ENCODE measurements at places on chromosomes 1 and 21.

DNA sequence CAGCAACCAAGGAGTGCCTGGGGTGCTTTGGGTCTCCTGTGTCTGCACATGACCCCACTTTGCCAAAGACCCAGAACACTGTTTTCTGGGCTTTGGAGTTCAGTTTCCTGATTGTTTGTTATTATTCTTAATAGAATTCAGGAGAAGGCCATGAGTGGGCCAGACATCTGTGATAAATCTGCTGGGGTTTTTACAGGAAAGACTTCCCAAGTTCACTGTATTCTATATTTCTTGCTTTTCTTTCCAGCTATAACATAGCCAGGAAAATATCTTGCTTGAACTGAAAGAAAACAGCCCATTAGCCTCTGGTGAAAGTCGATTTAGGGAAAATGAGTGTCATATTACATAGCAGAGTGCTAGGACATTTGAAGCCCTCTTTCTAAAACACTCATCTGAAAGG, 345.1 kb upstream of the USP24 start:
- DNase-seq = no peak

DNA sequence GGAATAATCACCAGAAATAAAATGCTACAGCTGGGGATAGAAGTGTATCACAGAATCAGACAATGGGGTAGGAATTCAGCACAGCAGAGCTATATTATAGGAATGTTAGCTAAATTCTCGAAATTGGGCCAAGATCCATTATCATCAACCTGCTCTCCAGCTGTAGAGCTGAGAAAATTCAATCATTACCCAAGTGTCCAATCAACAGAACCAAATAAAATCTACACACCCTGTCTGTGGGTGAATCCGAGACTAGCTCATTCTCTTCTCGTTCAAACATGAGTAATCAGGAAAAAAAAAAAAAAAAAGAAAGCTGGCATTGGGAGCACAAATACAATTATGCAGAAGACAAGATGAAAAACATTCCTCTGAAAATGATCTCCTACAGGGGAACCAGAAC, 119.2 kb downstream of the CDC7 start:
- no peak for DNase-seq

GRCh38 chr1:66231217-66231616, 302.7 kb upstream of the SGIP1 start:
- no peak for DNase-seq

DNA sequence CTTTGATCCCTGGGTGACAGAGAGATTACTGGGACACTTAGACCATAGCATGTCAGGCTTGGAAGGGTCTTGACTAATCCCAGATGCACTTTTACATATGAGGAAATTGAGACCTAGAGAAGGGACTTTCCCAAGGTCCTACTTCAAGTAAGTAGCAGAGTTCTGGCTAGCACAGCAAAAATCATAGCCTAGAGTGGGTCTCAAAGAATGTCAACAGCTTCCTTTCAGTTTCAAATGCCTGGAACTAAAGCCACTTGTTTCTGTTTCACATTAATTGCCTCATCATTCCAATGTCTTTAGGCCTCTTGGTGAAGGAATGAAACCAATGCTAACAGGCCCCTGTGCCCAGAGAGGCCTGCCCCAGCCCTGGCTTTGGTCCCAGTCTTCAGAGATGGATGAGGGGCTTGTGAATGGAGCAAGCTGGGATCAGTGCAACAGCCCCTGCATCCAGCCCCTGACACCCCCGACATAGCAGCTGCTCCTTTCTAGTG, 26.6 kb downstream of the ATF3 start:
- DNase-seq = no peak

GRCh38 chr1:58596631-58597052, 19.6 kb upstream of the TACSTD2 start:
- DNase-seq = no peak

GRCh38 chr1:34800214-34800613, 7.4 kb downstream of the GJA4 start:
- DNase-seq = no peak

DNA sequence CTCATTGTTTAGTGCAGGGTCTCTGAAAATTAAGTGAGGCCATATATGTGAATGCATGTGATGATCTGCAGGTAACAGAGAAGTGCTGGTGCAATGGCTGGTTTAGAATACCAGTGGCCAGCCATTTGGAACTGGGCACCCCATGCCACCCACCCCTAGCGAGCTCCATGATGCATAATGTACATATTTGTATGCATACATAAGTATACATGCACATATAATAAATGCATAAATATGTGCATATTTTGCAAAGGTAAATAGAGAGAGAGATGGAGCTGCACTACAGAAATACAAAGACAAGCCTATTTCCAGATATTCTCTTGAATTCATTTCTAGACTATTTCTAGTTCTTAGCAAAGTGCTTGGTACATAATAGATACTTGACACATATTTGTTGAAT, 68.5 kb upstream of the IGSF21 start:
- DNase-seq = no peak

- DNase-seq = no peak
These were observed 129.2 kb downstream of the ZBTB18 start for GRCh38 chr1:244180256-244180655.

- DNase-seq = no peak
These were observed 12.2 kb upstream of the CLDN19 start for GRCh38 chr1:42752284-42752683.

- DNase-seq = no peak
These were observed 559.9 kb upstream of the PBX1 start for GRCh38 chr1:163999131-163999530.

GRCh38 chr1:24191860-24192259, 4.8 kb upstream of the IFNLR1 start:
- DNase-seq = no peak

- DNase-seq = no peak
These were observed 54.7 kb downstream of the MRPS6 start for GRCh38 chr21:34128124-34128523.

DNA sequence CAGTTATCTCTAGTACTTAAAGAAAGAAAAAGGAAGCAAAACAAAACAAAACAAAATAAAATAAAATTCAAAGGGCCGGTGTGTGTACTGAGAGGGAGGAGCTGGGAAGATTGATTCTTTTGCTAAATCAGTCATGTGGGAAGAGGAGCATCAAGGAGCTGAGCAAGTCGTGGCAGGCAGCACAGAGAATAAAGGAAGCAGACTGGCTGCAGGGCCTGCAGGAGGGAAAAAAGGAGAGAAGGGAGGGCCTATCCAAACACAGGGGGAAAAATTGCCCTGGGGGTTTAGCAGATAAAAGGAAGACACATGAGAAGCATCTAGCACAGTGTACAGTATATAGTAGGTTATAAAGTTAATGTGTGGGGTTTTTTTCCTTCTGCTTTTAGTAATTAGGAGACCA, 27.6 kb downstream of the AGO4 start:
- DNase-seq = no peak

- no peak for DNase-seq
These were observed 113.4 kb downstream of the FAM78B start for GRCh38 chr1:166053395-166053794.

GRCh38 chr1:89525169-89525855, 683 bp downstream of the LRRC8B start:
- DNase-seq = peak; percentile 16

DNA sequence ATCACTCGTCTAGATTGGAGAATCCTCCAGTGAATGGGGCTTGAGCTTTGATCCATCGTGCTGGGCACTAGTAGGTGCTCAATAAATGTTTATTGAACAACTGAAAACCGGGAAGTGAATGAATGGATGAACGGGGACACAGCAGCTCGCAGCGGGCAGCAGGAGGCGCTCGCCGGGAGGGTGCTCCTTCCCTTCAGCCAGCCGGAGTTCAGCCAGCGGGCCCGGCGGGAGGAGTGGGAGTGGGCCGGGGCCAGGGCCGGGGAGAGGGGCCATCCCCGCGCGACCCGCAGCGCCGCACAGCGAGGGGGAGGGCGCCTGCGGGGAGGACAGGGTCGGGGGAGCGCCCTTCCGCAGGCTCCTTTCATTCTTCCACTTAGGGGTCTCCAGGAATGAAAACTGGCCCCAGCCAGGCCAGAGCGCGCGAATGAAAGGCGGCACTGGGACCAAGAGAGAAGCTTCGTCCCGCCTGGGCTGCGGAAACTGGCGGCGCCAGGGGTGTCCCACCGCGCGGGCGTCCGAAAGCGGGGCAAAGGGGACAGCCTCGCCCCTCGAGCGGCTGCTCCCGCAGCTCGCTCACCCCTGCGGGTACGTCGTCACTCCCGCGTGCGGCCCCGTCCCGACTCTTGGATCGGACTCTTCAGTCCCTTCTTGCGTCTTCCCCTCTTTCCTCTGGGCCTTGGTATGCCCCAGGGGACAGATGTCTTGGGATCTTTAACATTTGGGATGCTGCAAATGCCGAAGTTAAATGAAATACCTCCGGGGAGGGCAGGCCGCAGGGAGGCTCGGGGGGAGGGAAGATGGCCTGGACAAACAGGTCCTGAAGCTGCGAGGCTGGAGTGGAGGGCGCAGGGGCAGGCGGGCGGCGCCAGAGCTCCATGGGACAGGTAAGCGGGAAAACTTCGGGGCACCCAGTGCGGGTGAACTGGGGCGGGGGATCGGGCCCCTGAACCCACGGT, 3.6 kb upstream of the INAVA start:
- no peak for DNase-seq

DNA sequence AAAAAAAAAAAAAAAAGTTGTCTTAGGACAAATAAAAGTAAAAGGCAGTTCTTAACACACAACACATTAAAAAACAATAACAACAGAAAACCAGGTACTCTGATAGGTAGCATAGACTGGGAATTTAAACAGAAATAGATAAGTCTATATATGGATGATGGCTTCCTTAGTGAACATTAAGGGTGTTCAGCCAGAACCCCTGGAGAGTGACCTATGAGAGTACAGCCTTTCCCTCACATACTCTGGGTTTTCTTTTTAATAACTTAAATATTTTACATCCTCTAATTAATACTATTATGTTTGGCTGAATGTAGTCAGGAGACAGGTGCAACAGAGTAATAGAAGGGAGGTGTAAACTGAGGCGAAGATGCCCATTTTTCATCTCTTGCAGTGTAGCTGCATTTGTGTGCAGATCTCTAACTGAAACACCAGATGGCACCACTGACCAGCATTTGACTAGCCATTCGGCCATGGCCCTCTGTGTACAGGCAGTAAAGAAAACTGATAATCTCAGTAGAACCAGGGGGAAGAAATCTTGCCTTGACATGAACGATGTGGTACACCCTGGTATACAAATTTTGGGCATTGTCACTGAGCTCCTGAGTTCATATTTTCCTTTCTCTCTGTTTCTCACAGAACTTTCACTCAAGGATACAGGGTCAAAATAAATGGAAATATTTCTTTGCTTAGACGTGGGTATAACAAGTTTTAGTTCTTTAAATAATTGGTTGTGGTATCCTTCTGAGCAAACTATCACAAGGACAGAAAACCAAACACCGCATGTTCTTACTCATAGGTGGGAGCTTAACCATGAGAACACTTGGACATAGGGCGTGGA, 7.6 kb downstream of the TTF2 start:
- no peak for DNase-seq

- no peak for DNase-seq
These were observed 118.3 kb upstream of the ATP1A1 start for GRCh38 chr1:116254776-116255175.

DNA sequence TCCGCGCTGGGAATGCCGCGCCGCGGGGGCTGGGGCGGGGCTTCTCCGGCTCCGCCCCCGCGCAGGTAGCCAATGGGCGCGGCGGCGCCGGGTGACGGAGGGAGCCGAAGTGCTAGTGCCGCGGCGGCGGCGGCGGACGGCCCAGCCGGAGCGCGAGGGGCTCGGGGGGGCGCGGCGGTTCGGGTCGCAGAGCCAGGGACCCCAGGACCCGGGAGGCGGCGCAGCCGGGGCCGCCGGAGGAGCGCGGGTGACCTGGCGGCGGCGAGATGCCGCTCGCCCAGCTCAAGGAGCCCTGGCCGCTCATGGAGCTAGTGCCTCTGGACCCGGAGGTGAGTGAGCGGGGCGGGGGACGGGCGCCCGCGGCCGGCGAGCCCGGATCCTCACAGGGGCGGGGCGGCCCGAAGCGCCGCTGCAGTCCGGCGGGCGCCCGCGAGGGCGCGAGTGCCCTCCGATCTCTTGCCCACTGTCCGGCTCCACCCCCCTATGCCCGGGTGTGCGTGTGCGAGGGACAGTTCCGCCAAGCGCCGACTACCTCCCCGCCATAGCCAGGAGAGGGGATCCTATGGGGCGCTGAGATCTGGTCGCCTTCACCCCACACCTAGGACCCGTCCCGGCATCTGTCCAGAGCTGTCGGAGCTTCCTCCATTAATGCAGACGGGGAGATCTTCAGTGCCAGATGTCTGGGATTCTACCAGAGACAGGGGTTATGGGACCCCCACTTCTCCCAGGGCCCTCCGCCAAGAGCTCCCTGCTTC, at the start of gene RPS6KA1:
RPS6KA1 (plus strand) TSS at position 107 of the 755 bp plus-strand sequence; CDS start at position 267, 160 bp downstream.
- DNase-seq = peak; percentile 48

GRCh38 chr1:92043621-92044020, 13.8 kb downstream of the EPHX4 start:
- DNase-seq = no peak

GRCh38 chr1:2372551-2373490, 18.5 kb downstream of the MORN1 start:
- DNase-seq = no peak

GRCh38 chr1:12057382-12057781, 5.7 kb upstream of the TNFRSF8 start:
- DNase-seq = no peak

DNA sequence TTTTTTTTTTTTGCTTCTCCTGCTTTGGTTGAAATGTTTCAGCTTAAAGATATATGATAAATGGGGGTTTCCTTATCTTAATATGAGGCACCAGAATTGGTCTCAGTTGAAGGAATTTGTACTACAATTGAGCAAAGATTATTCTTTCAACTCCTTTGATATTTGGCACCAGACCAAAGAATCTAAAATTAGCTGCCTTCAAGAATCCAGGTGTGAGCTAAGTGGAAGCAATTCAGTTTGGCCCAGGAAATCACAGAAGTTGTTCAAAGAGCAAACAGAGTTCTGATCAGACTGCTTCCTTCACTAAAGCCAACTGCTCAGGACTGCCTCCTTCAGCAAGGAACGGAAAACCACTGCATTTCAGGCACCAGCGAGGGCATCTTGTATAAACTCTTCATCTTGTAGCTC, 68.3 kb upstream of the BCAR3 start:
- no peak for DNase-seq

GRCh38 chr1:64065571-64065970, 137.9 kb upstream of the UBE2U start:
- no peak for DNase-seq

DNA sequence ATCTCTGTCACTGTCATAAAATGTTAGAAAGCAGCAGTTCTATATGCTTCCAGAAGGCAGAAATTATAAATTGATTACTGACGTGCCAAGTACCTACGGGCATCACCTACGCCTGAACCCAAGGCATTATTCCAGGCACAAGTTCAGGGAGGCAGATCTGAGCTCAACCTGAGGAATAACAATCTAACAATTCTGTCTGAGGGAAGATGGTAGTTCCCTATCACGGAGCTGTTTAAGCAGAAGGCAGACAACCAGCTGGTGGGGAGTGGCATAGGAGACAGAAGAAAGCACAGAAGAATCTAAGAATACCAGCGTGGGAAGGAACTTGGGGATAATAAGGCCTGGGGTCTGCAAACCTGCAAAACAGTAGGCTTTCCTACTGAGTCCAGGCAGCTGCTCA, 40.4 kb downstream of the SLC9A1 start:
- DNase-seq = no peak

Data from activated effector memory CD4-positive, alpha-beta T cell treated with Interleukin-2 at 50 U/mL for 16 hours (primary cell).